ENCODE measurements at places on chromosomes 2 and 18.

GRCh38 chr2:67638146-67638545, 241.0 kb downstream of the ETAA1 start:
- no peak for DNase-seq

GRCh38 chr2:150410809-150411208, 76.7 kb downstream of the RND3 start:
- no peak for DNase-seq

- no peak for DNase-seq
These were observed 23.2 kb downstream of the RND3 start for GRCh38 chr2:150464270-150464669.

- no peak for DNase-seq
These were observed 284.7 kb upstream of the ZC3H15 start for GRCh38 chr2:186201371-186201770.

DNA sequence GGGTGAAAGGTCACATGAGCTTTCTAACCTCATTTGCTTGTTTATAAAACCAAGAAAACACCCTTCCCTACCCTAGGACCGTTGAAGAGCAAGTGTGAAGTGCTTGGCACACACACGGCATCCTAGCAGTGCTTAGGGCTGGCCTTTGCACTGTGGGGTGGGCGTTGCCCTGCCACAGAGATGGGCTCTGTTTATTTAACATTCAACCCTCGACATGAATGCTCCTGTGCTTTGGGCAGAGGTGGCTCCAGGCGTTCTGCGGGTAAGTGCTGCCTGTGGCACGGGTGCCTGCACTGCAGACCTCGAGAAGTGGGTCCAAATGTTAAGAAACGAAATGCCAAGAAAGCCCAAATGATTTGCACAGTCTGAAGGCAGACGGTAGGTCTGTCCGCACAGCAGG, 170.1 kb downstream of the FHOD3 start:
- no peak for DNase-seq

GRCh38 chr18:46324087-46324955, 220.1 kb downstream of the HAUS1 start:
- no peak for DNase-seq

DNA sequence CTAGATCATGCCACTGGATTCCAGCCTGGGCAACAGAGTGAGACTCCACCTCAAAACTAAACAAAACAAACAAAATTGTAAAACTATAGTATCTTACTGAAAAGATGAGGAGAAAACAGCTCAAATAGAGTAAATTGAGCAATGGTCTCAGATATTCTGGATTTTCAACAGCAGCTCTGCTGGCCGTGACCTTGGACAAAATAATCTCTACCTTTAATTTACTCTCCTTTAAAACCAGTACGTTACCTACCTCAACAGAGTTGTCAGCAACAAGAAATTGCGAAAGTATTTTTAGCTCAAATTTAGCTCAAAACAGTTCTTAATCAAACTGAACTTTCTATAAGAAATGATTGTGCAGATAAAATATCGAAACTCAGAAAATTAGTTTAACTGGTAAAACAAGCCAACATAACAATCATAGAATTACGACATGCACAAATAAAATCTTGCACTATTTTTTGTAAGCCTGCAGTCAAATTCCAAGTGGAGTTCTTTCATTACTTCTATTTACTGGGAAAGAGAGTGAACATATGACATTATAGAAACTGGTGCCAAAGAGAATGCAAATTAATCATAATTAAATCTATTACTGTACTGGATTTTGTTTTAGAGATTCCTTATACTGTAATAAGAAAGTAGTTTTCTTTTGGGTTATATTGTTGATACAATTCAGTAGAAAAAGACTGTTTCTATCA, 40.8 kb downstream of the TRIP12 start:
- no peak for DNase-seq

Data from activated CD8-positive, alpha-beta memory T cell treated with anti-CD3 and anti-CD28 coated beads for 48 hours (primary cell).